ENCODE measurements at places on chromosomes 7 and 10.
A peak's percentile ranks its signal among the peaks of the same experiment; 100 is the strongest.

DNA sequence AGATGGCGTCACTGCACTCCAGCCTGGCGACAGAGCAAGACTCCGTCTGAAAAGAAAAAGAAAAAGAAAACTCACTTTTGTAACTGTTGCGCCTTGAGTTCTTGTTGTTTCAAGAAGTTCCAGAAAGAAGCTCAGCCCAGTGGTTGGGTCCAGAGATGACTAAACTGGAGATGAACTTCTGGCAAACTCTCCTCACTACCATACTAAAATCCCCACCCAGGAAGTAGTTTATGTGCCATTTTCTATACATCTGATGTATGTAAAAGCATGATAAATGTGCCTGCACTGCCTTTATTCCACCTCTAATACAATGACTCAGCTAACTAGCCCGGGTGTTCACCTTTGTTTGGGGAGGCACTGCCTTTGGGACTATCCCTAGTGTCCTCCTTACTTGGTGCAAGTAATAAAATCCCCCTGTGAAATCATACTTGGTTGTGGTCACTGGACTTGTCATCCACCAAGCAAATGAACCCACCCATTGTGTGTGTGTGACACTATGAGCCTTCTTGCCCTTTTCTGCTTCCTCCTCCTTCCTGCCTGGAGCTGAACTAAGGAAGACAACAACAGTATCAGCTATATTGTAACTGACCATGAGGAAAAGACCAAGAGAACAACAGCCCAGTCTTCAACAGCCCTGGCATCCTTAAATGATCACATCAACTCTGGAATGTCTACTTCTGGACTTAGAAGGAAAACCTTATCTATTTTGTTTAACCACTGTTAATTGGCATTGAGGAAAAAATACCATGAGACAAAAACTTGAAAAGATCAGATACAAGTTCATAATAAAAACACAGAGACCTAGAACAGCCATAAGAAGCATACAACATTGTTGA, 33.6 kb downstream of the JMJD1C start:
- no peak for DNase-seq

DNA sequence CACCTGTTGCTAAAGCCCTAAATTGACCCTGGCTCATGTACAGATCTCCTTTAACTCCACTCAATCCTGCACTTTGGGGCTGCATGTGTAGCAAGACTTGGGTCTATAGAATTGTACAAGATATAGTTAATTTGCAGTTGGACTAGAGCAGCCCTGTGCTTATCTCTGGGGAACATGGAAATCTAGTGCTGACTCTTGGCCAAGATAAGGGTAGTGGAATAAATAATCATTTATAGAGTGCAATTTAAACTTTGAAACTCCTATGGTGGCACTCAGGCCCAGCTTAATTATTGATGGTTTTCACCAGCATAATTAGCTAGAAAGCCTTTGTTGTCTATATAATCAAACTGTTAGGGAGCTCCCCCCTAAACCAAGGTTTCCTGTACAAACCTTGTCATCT, 39.2 kb upstream of the MBL2 start:
- no peak for DNase-seq

GRCh38 chr7:102317231-102318059, 30.8 kb downstream of the SH2B2 start:
- DNase-seq: no peak

DNA sequence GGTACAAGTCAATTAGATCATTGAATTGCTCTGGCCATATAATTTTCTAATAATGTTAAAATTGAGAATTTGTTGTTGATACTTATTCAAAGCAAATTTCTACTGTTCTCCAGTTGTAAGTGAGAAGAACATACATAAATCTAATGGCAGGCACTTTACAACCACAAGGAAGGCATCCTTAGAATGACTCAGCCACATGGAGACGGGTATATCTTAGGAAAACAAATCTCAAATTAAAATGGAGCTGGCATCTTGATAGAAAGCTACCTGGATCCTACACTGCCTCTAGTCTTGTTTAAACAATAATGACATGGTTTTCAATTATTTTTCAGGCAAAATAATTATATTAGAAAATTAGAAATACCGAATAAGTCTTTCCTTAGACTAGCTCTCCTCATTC, 1183.7 kb upstream of the SORCS1 start:
- DNase-seq: no peak

- no peak for DNase-seq
These were observed 516.9 kb upstream of the LRRN3 start for GRCh38 chr7:110573862-110574528.

GRCh38 chr10:72418679-72419078, 64.0 kb upstream of the DNAJB12 start:
- no peak for DNase-seq

DNA sequence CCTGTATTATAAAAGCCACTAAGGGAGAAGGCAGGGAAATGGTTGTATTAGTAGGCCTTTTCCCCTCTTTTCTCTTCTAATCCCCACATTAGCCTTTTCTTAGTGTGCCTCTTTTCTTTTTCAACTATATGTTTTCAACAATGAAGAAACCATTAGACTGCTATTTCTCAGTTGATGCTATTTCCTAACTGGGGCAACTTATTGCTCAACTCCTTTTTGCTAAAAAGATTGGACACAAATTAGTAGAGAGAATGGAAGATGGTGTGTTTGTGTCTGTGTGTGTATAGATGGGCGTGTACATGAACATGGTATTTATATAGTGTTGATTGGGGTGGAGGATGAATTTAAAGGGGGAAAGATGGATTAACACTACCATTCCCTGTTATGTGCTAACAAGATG, 28.4 kb downstream of the TBC1D12 start:
- DNase-seq: no peak

- DNase-seq: no peak
These were observed 16.1 kb upstream of the C10orf71 start for GRCh38 chr10:49282879-49283341.

- no peak for DNase-seq
These were observed 65.3 kb downstream of the KMT2E start for GRCh38 chr7:105079348-105079747.

DNA sequence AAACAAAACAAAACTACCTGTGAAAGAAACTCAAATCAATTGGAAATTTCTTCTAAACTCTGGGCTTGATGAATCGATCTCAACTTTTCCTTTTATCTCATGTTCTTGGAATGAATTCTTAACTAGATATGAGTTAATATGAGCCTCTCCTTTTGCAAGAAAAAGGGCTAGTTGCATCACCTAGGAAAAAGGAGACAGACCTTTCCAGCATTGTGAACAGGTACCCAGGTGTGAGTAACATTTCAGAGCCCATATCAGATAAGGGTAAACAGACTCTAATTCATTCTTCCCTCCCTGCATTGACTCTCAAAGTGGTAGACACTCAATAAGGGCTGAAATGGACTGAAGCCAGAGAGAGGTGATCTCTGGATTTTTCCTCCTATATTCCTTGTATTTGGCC, 103.8 kb upstream of the AGR3 start:
- DNase-seq: no peak

DNA sequence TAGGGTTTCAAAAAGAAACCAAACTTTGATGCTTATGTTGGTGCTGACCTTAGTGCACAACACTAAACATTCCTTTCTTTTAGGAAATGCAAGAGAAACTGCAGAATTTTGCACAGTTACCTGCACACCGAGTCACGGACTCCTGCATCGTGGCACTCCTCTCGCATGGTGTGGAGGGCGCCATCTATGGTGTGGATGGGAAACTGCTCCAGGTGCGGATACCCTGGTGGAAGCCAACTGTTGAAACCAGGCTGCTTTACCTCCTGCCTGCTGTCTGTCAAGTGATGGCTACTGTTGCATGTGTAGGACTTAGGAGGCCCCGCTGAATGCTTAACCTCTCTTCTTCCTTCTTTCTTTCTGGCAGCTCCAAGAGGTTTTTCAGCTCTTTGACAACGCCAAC, 11.7 kb downstream of the CASP2 start:
- peak; percentile 50 for DNase-seq

DNA sequence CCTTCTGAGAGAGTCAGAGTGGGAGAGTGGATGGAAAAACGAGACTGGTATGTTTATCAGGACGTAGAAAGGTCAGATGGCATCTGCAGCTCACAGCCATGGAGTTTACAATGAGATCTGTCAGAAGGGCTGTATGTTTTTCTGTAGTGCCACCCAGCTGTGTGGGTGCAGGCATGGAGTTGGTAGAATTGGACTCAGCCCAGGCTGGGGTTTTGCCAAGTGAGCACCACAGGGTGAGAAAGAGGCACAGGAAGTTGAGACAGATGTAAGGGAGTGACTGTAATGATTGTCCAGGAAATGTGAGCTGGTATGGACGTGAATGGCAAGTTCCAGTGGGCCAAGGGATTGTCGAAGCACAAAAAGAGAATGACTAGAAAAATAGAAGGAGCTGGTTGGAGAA, 9.1 kb upstream of the ZYX start:
- peak; percentile 32 for DNase-seq

GRCh38 chr10:16656895-16657294, 135.2 kb upstream of the C1QL3 start:
- no peak for DNase-seq

DNA sequence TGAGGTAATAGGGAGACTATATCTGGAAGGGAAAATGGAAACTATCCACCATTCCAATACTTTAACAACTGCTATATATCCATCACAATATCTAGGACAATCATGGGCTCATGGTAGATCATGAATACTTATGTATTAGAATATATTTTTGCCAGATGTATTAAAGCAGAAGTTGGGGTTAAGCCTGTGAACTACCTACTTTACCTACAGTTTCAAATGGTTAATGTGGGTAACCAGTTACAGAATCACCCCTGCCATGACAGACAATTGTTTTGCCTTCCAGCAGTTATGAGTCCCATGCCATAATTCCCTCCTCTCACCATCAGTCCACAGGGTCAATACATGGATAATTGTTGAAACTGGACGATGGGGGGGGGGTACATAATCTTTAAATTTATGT, 29.9 kb upstream of the RAPGEF5 start:
- DNase-seq: no peak

DNA sequence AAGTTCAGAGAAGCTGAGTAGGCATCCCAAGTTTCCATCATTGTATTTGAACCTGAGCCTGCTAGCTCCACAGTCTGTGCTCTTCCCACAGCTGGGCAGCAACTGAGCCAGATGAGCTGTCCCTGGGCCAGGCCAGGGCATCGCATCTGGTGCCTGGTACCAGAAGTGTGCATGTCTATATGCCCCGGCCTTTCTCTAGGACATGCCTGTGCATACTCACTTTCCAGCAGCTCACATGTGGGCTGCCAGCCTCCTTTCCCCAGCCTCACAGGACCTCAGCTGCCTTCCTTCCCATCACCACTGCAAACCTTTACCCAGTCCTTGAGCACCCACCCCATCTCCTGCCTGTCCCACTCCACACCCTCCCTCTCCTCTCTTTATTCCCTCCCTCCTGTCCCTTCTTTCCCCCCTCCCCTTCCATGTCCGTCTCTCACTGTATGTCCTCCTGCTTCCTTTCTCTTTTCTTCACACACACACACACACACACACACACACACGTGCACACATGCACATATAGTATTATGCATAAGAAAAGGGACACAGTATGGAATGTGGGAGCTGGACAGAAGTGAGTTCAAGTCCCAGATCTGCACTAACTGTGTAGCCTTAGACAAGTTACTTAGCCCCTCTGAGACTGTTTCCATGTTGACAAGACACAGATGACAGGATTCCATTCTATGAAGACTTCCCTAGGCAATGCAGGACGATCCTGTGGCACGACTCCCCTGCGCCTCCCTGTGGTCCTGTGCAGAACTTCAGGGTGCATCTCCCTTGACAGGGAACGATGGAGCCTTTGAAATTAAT, 10.9 kb downstream of the CDHR1 start:
- DNase-seq: peak; percentile 72

DNA sequence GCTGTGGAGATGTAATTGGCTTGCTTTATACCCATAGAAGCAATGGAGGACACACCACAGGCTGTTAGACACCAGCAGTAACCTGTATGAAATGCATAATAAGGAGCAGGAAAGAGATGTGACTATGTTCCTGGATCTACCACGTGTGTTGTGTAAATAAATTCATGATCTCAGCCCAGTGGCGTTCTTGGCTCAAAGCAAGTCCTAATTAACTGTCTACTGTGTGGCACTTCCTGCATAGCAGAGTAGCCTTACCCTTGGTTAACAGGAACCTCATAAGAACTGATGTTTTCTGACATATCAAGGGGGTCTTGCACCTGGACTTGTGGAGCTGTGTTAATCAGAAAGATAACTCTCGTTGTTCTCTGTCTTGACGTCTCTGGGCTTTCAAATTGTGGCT, 25.7 kb upstream of the FAM180A start:
- DNase-seq: no peak

- no peak for DNase-seq
These were observed 136.7 kb downstream of the NEBL start for GRCh38 chr10:20760460-20760859.

DNA sequence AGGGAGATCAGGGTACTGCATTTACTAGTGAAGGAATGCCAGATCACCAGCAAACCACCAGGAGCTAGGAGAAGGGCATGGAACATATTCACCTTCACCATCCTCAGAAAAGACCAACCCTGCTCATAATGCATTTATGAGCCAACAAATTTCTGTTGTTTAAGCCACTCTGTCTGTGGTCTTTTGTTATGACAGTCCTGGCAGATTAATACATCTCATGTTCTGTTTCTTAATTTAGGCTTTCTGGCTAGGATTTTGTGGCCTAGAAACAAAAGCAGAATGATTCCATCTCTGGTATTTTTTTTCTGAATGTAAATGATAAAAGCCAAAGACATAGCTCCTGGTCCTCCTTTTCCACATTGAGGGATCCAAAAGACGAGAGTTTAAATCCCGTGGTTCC, 797.9 kb downstream of the TYW1 start:
- no peak for DNase-seq

DNA sequence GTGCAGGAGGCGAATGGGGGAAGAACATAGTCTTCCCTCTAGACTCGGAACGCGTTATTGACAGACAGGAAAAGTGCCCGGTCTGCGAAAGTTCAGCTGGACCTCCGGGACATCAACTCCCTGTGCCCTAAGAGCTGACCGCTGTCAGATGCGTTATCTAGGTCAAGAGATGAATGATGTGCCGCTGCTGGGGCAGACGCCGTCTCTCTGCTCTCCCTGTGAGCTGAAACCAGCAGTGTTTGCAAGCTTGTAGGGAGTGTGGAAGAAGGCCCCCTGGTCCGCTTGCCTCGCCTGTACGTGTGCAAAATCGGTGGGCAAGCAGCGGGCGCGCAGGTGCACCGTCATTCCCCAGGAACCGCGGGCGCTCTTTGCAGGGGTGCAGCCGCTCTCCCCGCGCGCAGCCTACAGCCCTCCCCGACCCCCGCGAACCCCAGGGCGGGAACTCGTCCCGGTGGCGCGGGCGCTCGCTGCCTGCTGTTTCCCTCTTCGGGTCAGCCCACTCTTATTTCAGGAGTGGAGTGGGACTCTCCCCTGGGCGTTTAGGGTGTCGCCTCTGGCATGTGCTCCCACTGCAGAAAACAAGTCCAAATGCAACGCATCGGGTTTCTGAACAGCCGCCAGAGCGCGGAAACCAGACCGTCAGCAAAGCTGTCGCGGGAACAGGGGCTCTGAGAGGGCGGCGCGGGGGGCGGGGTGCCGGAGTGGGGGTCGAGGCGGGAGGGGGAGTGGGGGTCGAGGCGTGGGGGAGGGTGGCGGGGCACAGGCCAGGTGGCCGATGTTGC, 1.8 kb upstream of the PFKFB3 start:
- peak; percentile 10 for DNase-seq

GRCh38 chr10:119680650-119681081, 29.5 kb downstream of the BAG3 start:
- DNase-seq: no peak
